ENCODE measurements at places on chromosomes 16 and 17.

DNA sequence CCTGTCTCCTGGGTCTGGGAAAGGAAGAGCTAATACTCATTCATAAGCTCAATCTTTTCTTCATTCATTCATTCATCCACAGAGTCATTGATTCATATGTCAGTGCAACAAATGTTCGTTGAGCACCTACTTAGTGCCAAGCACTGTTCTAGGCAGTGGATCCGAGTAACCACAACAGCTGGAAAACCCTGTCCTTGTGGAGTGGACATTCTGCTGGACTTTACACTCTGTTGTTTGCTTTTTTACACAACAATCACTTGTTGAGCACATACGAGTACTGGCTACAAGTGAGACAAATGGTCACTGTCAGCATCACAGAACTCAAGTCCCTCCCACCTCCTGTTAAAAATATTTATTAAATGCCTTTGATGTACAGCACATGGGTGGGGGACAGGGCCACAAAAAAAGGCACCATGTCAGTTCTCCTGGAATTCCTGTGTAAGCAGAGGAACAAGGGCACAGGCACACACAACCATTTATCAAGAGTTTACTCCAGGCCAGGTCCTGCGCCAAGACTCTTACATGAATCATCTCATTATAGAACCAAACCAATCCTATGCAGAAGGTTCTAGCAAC is 46.9 kb downstream of the TEKT5 start:
- DNase-seq: no peak

DNA sequence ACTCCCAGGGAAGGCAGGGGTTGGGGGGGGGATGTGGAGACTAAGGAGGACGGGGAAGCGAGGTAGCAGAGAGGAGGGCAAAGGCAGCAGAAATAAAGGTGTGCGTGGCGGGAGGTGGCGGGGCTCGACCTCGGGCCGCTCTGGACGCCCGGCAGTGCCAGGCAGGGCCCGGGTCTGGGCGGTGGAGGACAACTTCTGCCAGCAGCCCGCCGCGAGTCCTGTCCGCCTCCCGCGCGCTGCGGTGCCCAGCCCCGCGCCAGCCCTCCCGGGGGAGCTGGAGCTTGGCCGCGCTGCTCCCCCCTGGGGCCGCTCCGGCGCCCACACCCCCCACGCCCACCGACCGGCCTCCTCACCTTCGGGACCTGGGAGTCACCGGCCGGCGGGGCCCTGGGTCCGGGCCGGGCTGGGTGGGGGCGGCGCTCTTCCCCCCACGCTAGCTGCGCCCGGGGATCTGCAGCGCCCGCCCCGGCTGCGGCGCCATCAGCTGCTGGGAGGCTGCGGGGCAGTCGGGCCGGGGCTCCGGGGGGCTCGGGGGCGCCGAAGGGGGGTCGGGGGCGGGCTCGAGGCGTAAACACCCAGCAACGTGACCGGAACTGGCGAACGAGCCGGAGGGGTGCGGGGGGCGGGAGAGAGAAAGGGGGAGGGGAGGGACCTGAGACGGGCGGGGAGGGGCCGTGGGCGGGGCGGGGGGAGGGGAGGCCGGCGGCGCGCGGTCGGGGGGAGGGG is at the start of gene CCDC92B:
TSS of gene CCDC92B (minus strand) at position 595 of the 726 bp plus-strand sequence. CDS start 14,507 bp downstream, outside the sequence.
- peak; percentile 84 for DNase-seq

DNA sequence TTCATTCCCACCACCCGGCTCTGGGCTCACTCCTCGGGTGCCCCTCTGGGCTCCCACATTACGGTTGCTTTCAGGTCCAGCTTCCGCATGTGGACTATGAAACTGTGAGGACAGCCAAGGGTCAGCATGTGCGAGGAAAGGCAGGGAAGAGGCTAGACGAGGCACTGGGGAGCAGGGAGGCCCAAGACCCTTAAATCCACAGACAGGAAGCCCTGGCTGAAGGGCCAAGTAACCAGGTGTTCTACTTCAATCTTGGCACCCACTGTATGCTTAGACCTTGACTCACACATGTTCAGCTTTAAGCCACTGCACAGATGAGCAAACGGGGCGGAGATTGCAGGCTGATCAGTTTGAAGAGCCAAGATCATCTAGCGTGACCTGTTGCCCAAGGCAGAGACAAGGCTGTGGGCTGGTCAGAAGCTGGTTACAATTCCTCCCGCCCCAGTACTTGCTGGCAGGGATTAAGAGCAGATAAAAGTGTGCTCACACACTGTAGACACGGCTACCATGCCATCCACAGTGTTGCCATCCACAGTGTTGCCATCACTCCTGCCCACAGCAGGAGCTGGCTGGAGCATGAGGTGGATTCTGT is at the start of gene CES4A:
TSS of gene CES4A (plus strand) at position 393 of the 592 bp plus-strand sequence. CDS start at position 577, 184 bp downstream.
- DNase-seq: no peak

- no peak for DNase-seq
Measured at GRCh38 chr17:8326511-8327302, 12.9 kb upstream of the ODF4 start.

- DNase-seq: no peak
Measured at GRCh38 chr16:15873301-15873700, 15.1 kb downstream of the CEP20 start.

DNA sequence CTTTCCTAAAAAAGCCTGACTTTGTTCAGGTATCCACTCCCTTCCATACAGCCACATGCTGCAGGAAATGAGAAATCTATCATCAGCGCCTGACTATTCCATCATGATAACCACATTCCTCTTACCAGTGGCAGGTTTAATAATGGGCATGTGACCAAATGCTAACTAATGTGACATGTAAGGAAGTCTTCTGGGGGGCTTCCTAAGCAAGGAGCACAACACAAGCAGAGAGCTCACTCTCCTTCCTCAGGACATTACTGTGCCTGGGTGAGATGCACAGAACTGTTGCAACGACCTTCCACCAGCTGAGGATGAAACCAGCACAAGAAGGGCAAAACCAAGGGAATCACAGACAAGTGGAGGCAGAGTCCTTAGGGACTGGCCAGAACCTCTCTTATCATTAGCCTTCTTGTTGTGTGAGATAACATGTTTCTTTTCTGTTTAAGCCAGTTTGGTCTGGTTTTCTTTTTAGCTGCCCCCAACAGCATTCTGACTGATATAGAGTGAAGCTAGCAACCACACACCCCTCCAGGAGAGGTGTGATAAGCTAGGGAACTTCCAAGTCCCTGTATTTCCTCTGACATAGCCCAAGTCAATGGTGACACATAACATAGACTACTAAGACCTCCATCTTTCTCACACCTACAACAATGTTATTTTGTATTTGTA is 16.9 kb downstream of the MYO1D start:
- no peak for DNase-seq

- no peak for DNase-seq
Measured at GRCh38 chr16:88905563-88905962, 39.1 kb upstream of the PABPN1L start.

- DNase-seq: no peak
Measured at GRCh38 chr16:82197540-82198240, 27.7 kb upstream of the MPHOSPH6 start.

DNA sequence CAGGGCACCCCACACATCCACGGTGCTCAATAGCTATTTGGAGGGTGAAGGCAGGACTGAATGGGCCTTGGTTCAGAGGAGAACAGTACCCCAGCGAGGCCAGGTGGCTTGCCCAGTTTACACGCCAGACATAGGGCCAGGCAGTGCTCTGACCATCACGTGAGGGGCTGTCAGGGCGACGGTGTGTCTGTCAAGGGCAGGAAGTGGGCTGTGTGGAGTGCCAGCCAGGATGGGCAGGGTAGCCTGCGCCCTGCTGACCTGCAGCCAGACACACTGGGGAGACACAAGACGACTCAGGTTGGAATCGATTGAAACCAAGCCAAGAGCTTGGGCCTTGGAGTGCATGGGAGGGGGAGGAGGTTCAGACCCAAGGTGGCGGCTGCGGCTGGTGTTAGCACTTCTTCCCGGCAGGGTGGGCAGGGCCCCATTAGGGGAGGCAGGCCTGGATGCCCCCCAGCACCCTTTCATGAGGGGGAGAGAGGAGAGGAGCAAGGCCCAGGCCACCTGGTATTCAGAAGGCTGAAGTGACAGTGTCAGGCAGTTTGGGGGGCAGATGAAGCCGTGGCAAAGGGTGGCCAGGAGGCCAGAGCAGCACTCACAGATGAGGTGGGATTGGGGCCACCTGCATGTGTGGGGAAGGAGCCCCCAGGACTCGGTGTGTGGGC is 68.2 kb downstream of the SREBF1 start:
- DNase-seq: no peak

DNA sequence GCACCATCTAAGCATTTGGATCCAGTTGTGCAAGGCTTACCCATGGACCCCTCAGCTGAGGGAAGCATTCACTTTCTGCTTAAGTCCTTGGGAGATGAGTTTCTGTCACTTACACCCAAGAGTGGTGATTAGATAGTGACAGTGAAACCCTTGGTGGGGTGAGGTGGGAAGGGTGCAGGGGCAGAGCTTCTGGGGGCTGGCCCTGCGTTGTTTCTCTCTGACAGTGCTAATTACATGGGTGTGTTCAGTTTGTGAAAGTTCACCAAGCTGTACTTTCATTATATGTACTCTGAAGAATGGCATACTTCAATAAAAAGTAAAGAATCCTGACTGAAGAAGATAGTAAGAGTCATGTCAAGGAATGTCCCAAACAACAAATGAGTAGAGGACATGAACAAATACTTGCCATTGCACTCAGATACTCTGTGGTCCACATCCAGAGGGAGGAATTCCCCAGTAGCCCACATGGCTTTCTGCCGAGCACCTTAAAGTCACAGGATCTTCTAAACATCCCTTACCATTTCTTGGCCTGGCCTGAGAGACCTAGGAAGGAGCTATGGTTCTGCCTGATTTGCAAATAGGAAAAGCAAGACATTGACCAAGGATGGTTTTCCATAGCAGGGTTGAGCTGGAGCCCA is 8.4 kb downstream of the CHST6 start:
- DNase-seq: no peak

DNA sequence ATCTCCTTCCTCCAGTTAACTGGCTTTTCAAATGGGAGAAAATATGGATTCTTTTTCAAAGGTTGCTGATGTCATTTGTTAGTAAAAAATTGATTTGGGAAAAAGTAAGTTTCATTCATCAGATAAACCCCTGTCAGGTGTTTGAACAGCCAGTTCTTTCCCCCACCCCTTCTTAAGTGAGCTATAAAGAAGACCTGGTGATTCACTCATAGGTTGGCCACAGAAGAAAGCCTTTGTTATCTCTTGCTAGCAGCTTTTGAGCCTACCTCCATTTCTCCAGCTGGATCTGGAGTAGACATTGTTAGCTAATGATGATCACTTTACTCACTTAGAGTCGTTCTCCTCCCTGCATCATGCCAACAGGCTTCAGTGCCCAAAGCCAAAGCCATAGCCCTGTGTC is 63.0 kb downstream of the NLK start:
- DNase-seq: no peak

GRCh38 chr17:45093444-45094110 is 32.5 kb downstream of the NMT1 start:
- DNase-seq: no peak

DNA sequence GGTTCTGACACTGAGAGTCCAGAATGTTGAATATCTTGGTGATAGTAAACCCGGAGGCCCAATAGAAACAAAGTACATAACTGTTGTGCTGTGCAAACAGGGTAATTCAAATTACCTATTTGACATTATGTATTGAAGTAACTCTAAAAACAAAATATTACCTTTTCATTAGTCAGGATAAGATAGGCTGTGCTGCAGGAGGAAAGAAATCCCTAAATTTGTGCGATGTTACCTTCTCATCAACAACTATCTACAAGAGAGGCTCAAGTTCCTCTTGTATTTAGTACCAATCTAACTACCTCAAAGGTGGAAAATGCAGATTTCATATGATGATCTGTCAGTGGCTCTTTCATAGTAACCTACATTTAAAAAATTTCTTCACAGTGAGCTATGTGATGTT is 367.2 kb downstream of the ZFHX3 start:
- DNase-seq: no peak

- DNase-seq: no peak
Measured at GRCh38 chr16:58755989-58756649, 22.0 kb upstream of the GOT2 start.

- no peak for DNase-seq
Measured at GRCh38 chr16:27251541-27252205, 16.9 kb downstream of the NSMCE1 start.

GRCh38 chr17:9121186-9121820 is 100.0 kb downstream of the NTN1 start:
- DNase-seq: no peak

DNA sequence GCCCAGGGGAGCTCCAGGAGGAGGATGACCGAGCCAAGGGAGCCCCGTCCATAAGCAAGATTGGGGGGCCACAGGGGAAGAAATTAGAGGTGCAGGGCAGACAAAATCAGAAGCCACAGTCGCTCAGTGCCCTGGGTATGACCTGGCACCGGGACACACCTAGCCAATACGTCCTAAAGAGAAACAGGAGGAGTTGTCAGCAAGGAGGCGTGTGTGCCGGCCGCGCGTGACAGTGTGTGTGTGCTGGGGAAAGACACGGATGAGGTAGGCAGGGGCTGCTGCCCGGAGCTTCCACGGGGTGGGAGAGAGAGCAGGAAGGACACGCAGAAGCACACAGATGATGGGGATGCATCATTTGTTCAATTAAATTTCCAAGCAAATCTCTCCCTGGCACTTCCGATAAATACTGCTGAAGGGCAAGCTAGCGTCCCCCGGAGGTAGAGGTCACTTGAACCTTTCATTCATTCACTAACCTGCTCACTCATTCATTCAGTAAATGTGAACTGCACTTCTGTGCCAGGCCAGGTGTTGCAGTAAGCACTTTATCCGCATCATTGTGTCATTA is 38.0 kb downstream of the C16orf95 start:
- DNase-seq: no peak

GRCh38 chr16:77383606-77384187 is 51.1 kb downstream of the ADAMTS18 start:
- no peak for DNase-seq

GRCh38 chr17:17220529-17220928 is 14.4 kb upstream of the PLD6 start:
- DNase-seq: no peak

DNA sequence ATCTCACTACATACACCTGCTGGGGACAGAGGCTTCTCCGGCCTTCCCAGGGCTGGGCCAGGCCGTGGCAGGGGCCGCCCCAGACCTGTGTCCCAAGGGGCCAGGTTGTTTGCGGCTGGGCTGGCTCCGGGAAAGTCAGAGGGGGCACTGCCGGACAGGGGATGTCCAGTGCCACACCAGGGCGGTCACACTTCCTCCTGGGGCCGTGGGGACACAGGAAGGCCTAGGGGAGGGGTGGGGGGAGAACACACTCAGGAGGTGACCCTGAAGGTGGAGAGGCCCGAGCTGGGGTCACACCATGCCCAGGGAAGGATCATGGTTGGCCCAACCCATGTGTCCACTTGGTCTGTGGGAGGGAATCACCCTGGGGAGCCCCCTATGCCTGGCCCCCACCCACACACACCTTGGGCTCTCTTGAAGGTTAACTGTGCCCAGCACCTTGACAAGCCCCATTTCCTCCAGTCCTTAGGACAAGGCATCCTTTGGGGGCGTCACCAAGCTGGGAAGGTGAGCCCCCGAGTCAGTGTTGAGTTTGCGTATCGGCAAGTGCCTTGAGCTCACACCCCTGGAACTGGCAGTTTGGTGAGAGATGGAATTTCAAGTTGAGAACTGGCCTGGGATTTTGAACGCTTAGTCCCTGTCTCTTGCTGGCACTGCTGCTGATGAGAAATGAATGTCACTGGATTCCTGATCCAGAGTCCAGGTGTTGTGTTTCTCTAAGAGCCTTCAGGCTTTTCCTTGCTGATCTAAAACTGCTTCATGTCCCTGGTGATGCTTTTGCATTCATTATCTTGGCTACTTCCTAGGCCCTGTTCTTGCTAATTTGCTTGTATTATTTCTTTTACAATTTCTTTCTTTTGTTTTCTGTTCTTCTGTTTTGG is 7.7 kb upstream of the ACTG1 start:
- DNase-seq: no peak

Measured in D721Med (cell line).